COLO829 (cell line): ENCODE measurements at places on chromosomes 3 and 15.

DNA sequence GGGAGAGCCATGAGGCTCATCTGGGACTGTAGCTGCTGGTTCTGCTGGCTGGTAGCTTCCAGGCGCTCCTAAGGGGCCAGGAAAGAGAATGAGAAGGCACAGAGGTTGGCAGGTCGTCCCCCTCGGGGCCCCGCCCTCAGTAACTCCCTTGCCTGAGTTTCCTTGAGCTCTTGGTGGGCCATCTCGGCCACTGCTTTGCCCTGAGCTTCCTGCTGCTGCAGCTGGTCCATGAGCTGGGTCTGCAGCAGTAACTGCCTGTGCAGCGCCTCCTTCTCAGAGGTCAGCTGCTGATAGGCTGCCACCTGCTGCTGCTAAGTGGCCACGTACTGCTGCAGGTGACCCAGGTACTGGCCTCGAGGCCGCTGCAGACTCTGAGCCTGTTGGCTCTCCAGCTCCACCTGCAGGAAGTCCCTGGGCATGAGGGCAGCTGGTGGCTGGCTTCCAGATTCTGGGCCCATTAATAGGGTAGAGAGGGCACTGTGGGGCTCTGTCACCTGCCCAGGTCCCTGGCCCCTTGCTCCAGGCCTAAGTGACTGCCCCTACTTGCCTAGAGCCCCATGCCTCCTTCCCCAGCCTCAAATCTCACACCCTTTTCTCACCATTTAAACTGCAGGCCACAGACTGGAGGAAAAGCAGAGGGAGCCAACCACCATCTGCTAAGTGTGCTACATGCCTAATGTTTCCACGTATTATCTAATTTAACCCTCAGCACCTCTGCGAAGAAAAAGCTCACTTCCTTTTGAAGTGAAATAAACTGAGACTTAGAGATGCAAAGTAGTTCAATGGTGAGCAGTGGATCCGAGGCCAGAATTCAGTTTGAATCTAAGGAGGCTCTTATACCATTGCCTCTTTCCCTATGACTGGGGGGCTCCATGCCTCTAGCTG is 10.8 kb upstream of the VPS33B start:
- no peak for DNase-seq

GRCh38 chr3:46269556-46269955 is 27.3 kb downstream of the CCR3 start:
- DNase-seq, result no peak

GRCh38 chr3:177431525-177432176 is 234.4 kb upstream of the TBL1XR1 start:
- no peak for DNase-seq

DNA sequence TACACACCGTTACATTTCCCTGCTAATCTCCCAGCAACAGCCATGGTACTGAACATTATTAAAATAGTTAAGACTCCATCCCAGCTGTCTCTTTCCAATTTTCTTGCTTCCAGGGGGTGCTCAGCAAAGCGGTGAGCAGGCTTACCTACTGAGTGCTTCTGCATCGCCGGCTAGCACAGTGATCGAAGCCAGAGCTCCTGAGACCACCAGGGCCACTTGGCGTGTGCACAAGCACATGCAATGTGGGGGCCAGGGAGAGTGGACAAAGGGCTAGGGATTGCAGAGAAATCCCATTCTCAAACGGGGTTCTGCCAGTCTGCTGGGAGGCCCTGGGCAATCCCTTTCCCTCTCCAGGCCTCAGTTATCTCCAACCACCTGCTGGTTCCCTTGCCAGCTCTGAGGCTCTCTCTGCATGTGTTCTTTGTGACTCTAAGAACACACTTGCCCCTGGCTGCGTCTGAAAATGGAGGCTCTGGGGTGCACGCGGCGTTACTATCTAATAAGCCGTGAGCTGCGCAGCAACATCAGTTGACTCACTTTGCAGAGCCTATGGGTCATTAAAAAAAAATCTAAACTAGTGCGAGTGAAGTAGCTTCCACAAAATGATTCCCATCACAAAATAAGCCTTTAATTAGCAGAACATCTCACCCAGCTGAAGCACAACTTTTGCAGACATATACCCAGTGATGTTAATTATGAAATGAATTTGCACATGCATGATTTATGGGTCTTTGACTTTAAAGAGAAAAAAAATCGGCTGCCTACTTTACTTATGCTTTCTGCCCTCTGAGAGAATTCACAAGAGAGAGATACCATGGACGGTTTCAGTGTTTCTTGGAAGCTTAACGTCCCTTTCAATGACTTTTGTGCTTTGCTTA is 271.5 kb downstream of the TLE3 start:
- DNase-seq, result no peak

DNA sequence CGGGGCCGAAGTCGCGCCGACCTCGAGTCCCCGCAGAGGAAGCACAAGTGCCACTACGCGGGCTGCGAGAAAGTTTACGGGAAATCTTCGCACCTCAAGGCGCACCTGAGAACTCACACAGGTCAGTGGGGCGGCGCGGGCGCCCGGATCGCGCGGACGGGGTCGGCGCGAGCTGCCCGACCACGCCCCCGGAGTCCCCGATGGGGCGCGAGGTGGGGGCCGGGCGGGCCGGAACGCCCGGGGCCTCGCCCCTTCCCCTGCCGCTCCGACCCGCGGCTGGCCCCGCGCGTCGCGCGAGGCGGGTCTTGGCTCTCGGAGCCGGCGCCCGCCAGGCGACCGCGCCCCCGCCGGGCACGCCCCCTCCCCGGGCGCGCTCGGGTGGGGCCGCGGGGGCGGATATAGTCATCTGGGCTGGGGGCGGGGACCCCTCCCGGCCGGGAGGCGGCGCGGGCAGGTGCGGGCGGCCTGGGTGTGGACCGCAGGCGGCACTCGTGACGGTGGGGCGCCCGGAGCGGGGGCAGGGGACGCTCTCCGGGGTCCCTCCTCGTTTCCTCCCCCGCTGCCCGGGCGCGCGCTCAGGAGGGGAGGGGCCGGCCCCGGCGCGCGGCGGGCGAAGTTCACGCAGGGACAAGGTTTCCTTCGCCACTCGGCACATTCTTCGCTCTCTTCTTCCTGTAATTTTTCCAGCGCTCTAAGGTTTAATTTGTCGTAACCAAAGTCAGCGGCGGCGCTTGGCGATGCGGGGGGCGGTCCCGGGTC is 1.2 kb downstream of the KLF13 start:
- no peak for DNase-seq

DNA sequence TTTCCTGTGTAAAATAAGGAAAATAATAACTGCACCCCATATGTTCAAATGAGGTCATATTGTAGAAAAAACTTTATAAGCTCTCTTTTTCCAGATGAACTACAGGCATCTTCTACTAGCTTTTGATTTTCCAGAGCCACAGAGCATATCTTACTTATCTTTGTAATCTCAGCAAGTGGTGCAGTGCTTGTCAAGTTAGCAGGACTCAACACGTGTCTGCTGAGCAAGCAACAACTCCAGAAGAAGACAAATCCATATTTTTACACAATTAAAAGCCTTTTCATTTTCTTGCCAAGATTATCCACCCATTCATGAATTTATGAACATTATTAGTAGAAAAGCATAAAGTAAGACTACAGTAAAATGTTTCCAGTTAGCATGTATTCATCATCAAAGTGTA is 14.4 kb upstream of the TSC22D2 start:
- no peak for DNase-seq

GRCh38 chr15:89852342-89852995 is 37.8 kb upstream of the ANPEP start:
- DNase-seq, result no peak

DNA sequence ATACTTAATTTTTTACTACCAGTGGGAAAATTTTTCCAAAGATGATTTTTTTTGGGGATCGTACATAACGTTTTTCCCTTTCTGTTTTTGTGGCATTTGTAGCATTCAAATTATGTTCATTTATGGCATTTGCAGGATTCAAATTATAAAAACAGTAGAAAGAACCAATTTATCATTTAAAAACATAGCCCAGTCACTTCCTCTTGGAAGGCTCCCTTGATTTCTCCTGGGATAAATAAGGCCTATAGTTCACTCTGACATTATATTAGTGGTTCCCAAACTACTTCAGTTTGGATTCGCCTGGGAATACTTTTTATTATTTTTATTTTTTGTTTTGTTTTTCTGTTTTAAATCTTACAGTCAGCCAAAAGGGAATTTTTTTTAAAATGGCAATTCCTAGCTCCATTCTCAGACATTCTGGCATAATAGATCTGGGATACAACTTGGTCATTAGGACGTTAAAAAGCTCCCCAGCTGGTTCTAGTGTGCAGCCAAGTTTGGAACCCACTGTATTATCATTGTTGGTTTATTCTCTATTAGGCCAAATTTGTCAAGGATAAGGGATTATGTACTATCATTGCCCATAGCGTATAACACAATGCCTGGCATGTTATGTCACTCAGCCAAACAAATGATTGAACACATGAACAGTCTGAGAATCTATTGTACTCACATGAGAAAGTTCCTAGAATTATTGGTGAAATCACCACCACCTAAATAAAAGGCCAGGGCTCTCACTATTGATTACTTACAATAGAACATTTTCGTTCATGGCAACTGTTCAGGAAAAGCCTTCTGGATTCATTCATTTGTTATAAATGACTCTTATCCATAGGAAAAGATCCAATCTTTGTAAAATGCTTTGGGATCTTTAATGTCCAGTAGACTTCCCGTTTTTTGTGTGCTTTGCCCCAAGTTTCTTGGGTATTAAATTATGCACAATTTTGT is 28.9 kb downstream of the RARB start:
- no peak for DNase-seq

- no peak for DNase-seq
Measured at GRCh38 chr15:86163816-86164215, 84.1 kb downstream of the AGBL1 start.

GRCh38 chr3:118272991-118273390 is 761.7 kb downstream of the IGSF11 start:
- DNase-seq, result no peak

DNA sequence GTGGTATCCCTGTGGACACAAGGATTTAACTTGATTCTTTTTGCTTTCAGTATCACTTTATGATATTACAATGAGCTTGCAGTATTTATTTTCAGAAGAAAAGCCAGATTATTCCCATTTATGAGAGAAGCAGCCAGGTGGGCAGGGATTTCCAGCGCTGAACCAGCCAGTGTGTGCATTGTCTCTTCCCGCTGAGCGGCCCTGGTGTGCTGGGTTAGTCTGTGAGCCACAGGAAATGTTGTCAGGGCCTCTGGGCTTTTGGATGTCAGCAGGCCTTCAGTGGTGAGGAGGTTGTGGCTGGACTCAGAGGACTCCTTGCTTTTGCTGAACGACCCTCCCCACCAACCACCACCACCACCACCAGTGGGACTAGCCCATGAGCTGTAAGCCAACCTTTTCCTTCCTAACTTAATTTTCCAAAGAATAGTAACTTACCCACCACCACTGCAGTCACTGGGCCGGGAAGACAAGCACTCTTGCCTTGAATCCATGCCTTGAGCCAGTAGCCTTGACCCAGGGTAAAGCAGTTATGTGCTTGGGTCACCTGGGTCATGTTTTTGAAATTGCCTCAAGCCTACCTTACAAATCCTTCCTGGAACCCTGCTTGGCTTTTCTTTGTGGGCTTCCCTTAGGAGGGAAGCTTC is 33.1 kb downstream of the FLNB start:
- DNase-seq, result no peak

- DNase-seq, result no peak
Measured at GRCh38 chr3:71218508-71218907, 365.0 kb downstream of the FOXP1 start.

- DNase-seq, result no peak
Measured at GRCh38 chr3:175704366-175705055, 845.4 kb downstream of the NAALADL2 start.

- no peak for DNase-seq
Measured at GRCh38 chr15:33157371-33158037, 37.0 kb downstream of the FMN1 start.

- no peak for DNase-seq
Measured at GRCh38 chr15:83062768-83063180, 4.3 kb downstream of the BTBD1 start.

DNA sequence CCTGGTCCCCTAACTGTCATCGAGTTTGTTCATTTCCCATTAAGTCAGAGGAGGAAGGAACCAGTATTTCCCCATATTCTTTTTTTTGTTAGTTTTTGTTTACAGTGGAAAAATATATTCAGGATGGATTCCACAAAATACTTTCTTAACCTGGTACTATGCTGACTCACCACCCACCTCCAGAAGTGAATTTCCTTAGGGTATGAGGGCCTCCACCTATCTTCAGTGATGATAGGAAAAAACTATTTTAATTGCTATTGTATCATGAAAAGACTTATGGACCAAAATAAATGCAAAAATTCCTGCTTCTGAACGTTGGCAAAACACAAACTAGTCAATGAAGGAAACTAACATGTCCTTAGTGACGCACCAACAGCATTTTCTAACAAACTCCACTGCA is 64.2 kb upstream of the FOXP1 start:
- no peak for DNase-seq

GRCh38 chr3:123783811-123784210 is 100.3 kb downstream of the MYLK start:
- no peak for DNase-seq

DNA sequence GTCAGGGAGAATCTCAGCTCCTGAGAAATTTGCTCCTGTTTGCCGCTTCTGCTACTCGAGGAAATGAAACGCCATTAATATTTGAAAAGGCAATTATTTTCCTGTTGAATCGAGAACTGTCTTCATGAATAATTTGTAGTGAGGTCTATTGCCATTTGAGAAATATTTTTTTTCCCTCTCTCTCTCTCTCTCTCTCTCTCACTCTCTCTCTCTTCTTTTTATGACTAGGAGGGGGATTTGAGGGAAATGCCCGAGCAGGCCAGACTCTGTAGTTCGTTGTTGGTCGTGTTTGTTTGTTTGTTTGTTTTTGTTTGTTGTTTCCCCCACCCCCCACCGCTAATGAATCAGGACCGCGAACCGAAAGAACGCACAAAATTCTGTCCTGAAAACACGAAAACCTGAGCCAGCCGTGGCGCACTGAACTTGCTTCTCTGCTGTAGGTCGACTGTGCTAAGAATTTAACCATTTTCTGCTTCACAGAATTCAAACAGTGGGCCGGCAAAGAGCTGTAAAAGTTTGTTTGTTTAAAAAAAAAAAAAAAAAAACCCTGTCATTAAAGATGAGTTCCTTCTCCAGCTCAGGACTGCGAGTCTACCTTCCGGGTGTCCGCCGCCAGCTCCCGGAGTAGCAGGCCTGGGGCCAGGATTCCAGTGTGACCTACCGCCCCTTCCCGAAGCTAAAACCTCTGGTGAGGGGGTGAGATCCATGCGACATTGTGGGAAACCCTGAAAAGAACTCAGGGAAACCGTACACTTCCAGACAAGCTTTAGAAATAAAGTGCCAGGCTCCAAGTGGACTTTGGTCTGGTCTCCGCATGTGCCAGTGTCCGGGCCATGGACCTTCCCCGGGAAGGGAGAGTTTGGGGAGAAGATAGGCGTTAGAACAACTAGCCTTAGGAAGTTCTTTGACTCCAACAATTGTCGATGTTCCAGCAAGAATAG is 12.1 kb downstream of the ZIC4 start:
- DNase-seq, result no peak

- DNase-seq, result no peak
Measured at GRCh38 chr15:81940467-81941451, 105.1 kb downstream of the MEX3B start.

- DNase-seq, result no peak
Measured at GRCh38 chr15:66220601-66221000, 32.9 kb downstream of the MEGF11 start.

DNA sequence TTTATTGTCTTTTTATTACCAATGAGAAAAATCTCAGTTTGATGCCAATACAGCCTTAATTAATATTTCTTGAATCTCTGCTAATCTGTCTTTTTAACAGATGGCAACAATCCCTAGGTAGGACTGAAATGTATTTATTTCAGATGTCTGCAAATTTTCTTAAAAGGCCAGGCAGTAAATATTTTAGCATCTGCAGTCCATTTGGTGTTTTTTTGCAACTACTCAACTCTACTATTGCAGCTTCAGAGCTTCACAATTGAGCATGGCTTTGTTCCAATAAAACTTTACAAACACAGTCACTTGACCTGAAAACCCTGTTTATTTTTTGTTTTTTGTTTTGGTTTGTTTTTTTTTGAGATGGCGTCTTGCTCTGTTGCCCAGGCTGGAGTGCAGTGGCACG is 82.7 kb downstream of the RARB start:
- DNase-seq, result no peak
